ENCODE measurements at places on chromosomes 12 and 14. TPM values are rescaled to one million over a fixed set of nuclear protein-coding genes. Genes with fewer than 3 reads are reported as not detected.
A peak's percentile ranks its signal among the peaks of the same experiment; 100 is the strongest.

DNA sequence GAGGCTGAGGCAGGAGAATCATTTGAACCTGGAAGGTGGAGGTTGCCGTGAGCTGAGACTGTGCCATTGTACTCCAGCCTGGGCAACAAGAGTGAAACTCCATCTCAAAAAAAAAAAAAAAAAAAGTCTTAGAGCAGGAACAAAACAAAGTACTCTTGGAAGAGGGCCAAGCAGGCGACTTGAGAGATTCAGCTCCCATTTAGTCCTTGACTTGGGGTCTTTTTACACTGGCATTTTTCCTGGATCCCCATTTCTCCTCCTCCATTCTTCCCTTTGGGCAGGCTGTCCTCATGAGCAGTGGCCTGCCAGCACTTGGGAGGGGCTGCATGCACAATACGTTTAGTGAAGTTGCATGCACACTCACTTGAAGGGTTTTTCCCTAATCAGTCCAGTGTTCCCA is 72.9 kb downstream of the C14orf132 start:
- DNase-seq, result no peak
- no peaks in the 10 kb centered on the region for H3K36me3 ChIP-seq
- H3K4me3 ChIP-seq, result no peak overlapping the region
- no peaks in the 10 kb centered on the region for H3K27me3 ChIP-seq

DNA sequence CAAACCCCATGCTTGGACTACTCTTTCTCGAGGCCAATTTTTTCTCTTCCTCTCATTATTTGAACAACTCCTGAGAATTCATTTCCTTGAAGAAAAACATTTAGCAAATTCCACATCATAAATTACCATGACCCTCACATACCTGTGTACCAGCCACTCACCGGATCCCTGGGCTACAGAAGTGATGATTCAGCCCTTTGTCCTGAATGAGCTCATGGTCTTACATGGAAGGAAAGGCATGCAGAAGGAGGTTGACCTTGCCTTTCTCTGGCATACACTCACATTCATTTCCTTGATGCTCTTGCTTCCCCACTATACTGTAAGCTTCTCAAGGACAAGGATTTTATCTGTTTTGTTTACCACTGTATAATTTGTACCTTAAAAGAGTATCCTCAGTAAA is 191.5 kb downstream of the SLC5A8 start:
- no peaks in the 10 kb centered on the region for H3K27me3 ChIP-seq
- no peak overlapping the region for H3K27ac ChIP-seq

GRCh38 chr12:119373001-119373400 is 38.5 kb downstream of the CCDC60 start:
- no peaks in the 10 kb centered on the region for H3K36me3 ChIP-seq
- DNase-seq, result no peak
- peaks cover 4% of the 10 kb centered on the region for H3K27me3 ChIP-seq
- no peak overlapping the region for H3K27ac ChIP-seq

DNA sequence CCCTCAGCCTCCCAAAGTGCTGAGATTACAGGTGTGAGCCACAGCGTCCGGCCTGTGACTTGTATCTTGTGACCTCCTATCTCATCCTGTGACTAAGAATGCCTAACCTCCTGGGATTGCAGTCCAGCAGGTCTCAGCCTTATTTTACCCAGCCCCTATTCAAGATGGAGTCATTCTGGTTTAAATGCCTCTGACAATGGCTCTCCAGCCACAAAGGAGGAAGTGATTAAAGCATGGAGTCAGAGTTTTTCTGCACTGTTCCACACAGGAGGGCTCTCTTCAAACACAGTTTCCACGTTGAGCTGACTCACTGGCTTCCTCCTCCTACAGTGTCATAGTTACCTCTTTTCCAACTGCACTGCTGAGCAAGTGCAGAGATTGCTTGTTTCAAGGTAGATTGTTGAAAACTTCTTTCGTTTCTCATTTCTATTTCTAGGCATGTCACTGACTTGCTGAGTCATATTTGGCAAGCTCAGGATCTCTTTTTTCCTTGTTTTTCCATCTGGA is 383.8 kb downstream of the PCNX1 start:
- H3K27me3 ChIP-seq, result peaks cover 2% of the 10 kb centered on the region
- peak overlapping the region; percentile 45 for H3K27ac ChIP-seq
- H3K36me3 ChIP-seq, result no peaks in the 10 kb centered on the region
- no peak overlapping the region for H3K4me3 ChIP-seq
- H3K4me1 ChIP-seq, result peaks cover 18% of the 10 kb centered on the region

DNA sequence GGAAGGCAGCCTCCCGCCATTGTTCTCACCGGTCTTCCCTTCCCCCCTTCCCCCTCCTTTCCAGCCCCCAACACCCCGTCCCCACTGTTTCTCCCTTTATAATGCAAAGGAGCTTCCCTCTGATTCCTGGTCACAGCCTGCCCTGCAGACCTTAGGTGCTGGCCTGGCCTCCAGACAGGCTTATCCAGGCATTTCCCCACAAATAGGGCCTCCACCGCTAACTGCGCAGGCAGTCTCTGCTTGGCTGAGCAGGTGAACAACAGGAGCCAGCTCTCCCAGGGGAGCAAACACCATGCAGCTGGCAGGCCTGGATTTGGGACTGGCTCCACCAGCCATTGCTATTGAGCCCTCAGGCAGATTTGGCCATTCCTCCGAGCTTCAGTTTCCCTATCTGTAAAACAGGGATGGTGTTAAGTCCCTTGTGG is 46.0 kb downstream of the SMIM41 start:
- no peak overlapping the region for H3K27ac ChIP-seq
- H3K27me3 ChIP-seq, result peaks cover 24% of the 10 kb centered on the region
- no peaks in the 10 kb centered on the region for H3K4me1 ChIP-seq
- H3K4me3 ChIP-seq, result no peak overlapping the region
- H3K36me3 ChIP-seq, result no peaks in the 10 kb centered on the region
- no peak for DNase-seq

DNA sequence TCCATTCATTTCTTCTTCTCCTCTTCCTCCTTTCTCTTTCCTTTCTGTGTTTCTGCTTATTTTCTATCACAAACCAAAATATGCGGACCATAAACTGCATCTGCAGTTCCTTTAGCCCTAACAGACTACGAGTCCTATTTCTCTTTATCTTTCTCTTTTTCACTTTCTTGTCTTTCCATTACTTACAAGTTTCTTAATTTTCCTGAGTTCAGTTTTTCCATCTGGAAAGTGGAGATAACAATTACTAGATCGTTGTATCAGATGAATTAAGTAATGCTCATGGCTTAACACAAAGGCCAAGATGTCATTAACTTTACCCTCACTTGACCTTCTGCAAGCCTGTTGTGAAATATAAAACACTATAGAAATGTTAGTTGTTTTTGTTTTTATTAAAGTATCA is 983 bp upstream of the COPS7A start:
- peak overlapping the region; percentile 80 for H3K4me3 ChIP-seq
- no peak for DNase-seq
- no peaks in the 10 kb centered on the region for H3K27me3 ChIP-seq
- peaks cover 4% of the 10 kb centered on the region for H3K36me3 ChIP-seq
- H3K4me1 ChIP-seq, result peaks cover 18% of the 10 kb centered on the region

DNA sequence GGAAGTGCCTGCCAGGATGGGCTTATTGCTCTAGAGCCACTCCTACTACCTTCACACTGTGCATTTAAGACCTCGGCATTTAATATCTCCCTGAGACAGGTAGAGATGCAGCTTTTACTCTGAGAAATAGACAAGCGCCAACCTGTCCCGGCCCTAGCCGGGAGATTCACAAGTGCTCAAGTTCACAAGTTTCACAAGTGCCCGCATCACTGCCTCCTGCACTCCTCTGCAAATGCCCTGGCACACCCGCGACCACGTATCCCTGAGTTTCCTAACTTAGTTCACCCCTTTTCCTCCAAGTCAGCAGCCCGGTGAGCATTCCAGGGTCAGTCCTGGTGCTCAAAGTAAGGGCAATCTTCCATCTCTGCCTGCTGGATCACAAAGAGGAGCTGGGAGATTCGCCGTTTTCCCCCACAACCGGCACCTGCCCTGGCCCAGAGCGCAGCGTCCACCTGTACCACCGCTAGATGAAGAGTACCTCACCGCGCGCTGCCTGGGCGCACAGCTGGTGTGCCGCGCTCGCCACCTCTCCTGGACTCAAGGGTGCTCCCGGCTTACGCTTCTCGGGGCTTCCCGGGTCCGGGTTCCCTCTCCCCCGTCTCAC is 5.0 kb upstream of the SLC38A4 start:
- H3K27ac ChIP-seq, result no peak overlapping the region
- peaks cover 12% of the 10 kb centered on the region for H3K4me1 ChIP-seq
- no peaks in the 10 kb centered on the region for H3K36me3 ChIP-seq
- H3K27me3 ChIP-seq, result peaks cover 58% of the 10 kb centered on the region

DNA sequence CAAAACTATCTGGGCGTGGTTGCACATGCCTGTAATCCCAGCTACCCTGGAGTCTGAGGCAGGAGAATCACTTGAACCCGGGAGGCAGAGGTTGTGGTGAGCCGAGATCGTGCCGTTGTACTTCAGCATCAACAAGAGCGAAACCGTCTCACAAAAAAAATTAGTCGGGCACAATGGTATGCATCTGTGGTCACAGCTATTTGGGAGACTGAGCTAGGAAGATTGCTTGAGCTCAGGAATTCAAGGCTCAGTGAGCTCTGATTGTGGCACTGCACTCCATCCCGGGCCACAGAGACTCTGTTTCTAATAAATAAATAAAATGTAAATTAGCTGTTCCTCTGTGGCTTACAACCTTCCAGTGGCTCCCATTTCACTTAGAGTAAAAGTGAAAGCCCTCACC is 28.0 kb downstream of the RCOR1 start:
- peaks cover 3% of the 10 kb centered on the region for H3K36me3 ChIP-seq
- H3K27me3 ChIP-seq, result no peaks in the 10 kb centered on the region
- no peak overlapping the region for H3K27ac ChIP-seq
- DNase-seq, result no peak

GRCh38 chr14:37145395-37145794 is 27.0 kb downstream of the SLC25A21 start:
- no peaks in the 10 kb centered on the region for H3K36me3 ChIP-seq
- no peak overlapping the region for H3K4me3 ChIP-seq
- H3K27ac ChIP-seq, result no peak overlapping the region
- H3K27me3 ChIP-seq, result no peaks in the 10 kb centered on the region

DNA sequence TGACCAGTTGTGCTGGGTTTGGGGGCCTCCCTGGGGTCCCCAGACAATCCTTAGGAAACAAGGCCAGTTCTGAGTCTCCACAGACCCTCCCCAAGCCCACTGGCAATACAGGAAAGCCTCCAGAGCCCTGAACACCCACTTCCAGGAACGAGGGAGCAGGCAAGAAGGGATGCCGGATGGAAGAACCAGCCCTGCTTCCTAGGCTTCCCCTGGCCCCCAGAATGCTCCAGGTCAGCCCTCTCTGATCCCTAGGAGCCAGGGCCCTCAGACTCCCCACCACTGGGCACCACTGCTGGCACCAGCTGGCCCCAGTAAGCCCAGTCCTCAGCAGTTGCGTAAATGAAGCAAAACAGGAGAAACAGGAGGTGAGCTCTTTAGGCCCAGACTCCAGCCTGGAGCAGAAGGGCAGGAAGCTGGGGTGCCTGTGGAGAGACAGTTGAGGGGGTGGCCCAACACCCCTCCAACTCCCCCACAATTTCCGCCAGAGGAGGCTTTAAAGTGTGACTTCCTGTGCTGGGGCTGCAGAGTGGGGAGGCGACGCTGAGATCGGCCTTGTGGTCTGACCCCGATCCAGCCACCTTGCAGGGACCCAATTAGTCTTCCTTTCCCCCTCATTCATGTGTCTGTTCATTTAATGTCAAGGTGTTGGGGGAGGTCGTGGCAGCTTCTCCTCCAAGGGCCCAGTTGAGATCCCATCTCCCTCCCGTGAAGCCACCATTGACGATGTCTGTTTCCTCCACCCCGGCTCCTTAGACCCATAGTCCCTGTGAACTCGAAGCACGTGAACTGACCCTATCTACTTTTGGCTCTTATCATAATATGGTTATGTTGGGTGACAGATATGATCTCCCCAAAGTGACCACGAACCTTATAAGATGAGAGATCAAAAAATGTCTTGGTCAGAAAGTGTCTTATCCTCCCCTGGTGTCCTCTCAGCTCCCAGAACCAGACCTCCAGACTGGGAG is 4.7 kb downstream of the TNFRSF1A start:
- DNase-seq, result peak; percentile 59
- H3K27me3 ChIP-seq, result no peaks in the 10 kb centered on the region
- H3K27ac ChIP-seq, result no peak overlapping the region
- H3K36me3 ChIP-seq, result peaks cover 30% of the 10 kb centered on the region

DNA sequence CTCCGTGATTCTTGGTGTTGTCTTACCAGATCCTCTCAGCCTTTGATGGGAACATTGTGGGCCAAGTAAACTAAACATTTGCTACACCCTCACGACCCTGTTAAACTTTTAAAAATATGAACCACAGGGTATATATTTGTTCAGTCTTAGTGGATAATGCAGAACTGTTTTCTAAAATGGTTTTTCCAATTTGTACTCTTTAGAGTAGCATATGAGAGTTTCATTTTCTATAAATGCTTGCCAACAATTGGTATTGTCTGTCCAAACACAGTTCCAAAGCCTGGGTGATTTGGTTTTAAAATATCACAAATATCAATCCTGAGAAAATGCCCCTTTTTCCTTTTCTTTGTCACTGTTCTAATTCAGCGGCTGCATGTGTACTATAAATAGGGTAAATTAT is 6.7 kb upstream of the IL22 start:
- H3K4me1 ChIP-seq, result peaks cover 36% of the 10 kb centered on the region
- H3K4me3 ChIP-seq, result no peak overlapping the region
- no peak overlapping the region for H3K27ac ChIP-seq
- peaks cover 33% of the 10 kb centered on the region for H3K27me3 ChIP-seq
- DNase-seq, result no peak

DNA sequence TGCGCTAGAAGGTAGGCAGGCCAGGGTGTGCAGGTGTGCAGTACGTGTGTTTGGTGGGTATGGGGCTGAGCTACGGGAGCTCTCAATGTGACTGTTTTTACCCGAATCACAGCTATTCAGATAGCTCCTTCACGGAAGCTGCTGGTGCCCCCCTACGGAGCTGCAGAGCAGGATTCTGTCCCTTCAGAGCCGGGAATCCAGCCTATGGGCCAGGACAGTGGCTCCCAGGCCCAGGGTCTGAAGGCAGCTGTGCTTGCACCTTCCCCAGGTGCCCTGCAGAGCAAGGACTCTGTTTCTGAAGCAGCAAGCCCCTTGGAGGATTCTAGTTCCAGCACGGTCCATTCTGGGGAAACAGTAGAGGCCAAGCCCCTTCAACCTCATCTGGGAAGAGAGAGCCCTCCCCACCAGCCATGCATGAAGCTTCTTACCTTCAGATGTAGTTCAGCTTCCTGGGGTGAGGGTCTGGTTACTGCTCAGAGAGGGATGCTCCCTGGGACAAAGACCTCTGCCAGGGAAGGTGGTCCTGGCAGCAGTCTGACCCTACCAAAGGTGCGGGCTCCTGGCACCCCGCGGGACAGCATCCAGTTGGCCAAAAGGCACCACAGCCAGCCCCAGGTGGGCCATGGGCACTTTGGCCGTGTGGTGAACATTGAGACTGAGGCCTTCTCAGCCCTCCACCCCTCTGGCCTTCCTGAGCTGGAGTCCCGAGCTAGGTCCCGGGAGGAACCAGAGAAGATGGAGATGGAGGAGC is 29.1 kb downstream of the PLEKHH1 start:
- no peak overlapping the region for H3K27ac ChIP-seq
- no peak overlapping the region for H3K4me3 ChIP-seq
- no peak for DNase-seq
- H3K36me3 ChIP-seq, result no peaks in the 10 kb centered on the region

- DNase-seq, result no peak
- peaks cover 3% of the 10 kb centered on the region for H3K36me3 ChIP-seq
- H3K4me1 ChIP-seq, result peaks cover 37% of the 10 kb centered on the region
Measured at GRCh38 chr12:46400406-46400805, 27.8 kb upstream of the SLC38A2 start.

Gene FGF6
- total RNA-seq, result not detected

Gene SLCO1C1
- not detected for total RNA-seq

Gene KRT6C
- total RNA-seq, result not detected

Gene STAB2
- not detected for total RNA-seq

Gene SPRYD3
- total RNA-seq, result 13.7 TPM

Gene TROAP
- total RNA-seq, result 64.5 TPM

Gene RTL1
- total RNA-seq, result not detected

Gene LRRC10
- total RNA-seq, result not detected

Measured in activated CD4-positive, alpha-beta T cell treated with anti-CD3 and anti-CD28 coated beads for 36 hours (primary cell).